ENCODE measurements at places on chromosomes 3 and 15. TPM values are rescaled to one million over a fixed set of nuclear protein-coding genes. Genes with fewer than 3 reads are reported as not detected.

CSPG4 gene
- 16.4 TPM for total RNA-seq

OXTR gene
- total RNA-seq = 18.2 TPM

COL7A1 gene
- total RNA-seq = 14.2 TPM

GNAT1 gene
- not detected for total RNA-seq

PCSK6 gene
- 0.52 TPM for total RNA-seq

ZNF592 gene
- 12.2 TPM for total RNA-seq

CD200 gene
- total RNA-seq = not detected

ROBO2 gene
- not detected for total RNA-seq

RNU5B-1 gene
- not detected for total RNA-seq

KCNAB1 gene
- total RNA-seq = 0.57 TPM

LEKR1 gene
- total RNA-seq = 1.5 TPM

SOX2 gene
- not detected for total RNA-seq

KAT2B gene
- total RNA-seq = 15.2 TPM

CKMT1B gene
- total RNA-seq = not detected

RBP2 gene
- total RNA-seq = not detected

ILDR1 gene
- not detected for total RNA-seq

ADGRG7 gene
- total RNA-seq = not detected

NR1I2 gene
- total RNA-seq = not detected

FSD2 gene
- not detected for total RNA-seq

SRGAP3 gene
- total RNA-seq = 0.86 TPM

WDR93 gene
- not detected for total RNA-seq

ITIH3 gene
- total RNA-seq = not detected

GYG1 gene
- total RNA-seq = 20.2 TPM

OSBPL10 gene
- 48.2 TPM for total RNA-seq

MLH1 gene
- total RNA-seq = 56.4 TPM

MEX3B gene
- 7.2 TPM for total RNA-seq

PATL2 gene
- 0.57 TPM for total RNA-seq

CLDN16 gene
- not detected for total RNA-seq

RHOA gene
- 706 TPM for total RNA-seq

GCNT3 gene
- total RNA-seq = 2.2 TPM

NANOGP8 gene
- total RNA-seq = 0.29 TPM

CPN2 gene
- total RNA-seq = not detected

GJD2 gene
- not detected for total RNA-seq

MEGF11 gene
- total RNA-seq = not detected

MST1R gene
- 0.26 TPM for total RNA-seq

BUB1B gene
- total RNA-seq = 63.2 TPM

PPCDC gene
- 21.1 TPM for total RNA-seq

SAXO2 gene
- not detected for total RNA-seq

TUSC7 gene
- total RNA-seq = not detected

ANKRD34C gene
- total RNA-seq = not detected

CTXND1 gene
- total RNA-seq = not detected

ABHD10 gene
- total RNA-seq = 33.1 TPM

FANCD2OS gene
- total RNA-seq = not detected

PRR20G gene
- not detected for total RNA-seq

STRIT1 gene
- not detected for total RNA-seq

KNL1 gene
- total RNA-seq = 65.0 TPM

TRH gene
- not detected for total RNA-seq

ALG1L2 gene
- total RNA-seq = not detected

CADPS gene
- 0.11 TPM for total RNA-seq

KCNMB3 gene
- 0.63 TPM for total RNA-seq

MESP2 gene
- 0.45 TPM for total RNA-seq

SLC15A2 gene
- total RNA-seq = 0.06 TPM

ATP10A gene
- total RNA-seq = 0.69 TPM

RFT1 gene
- 23.2 TPM for total RNA-seq

KLHL25 gene
- total RNA-seq = 4.1 TPM

All from LHCN-M2 (cell line).